ENCODE measurements at places on chromosomes 7 and 10.

- no peak for DNase-seq
Measured at GRCh38 chr10:36332926-36333325, 690.8 kb upstream of the FZD8 start.

- DNase-seq: no peak
Measured at GRCh38 chr10:103824281-103824680, 31.1 kb downstream of the SH3PXD2A start.

DNA sequence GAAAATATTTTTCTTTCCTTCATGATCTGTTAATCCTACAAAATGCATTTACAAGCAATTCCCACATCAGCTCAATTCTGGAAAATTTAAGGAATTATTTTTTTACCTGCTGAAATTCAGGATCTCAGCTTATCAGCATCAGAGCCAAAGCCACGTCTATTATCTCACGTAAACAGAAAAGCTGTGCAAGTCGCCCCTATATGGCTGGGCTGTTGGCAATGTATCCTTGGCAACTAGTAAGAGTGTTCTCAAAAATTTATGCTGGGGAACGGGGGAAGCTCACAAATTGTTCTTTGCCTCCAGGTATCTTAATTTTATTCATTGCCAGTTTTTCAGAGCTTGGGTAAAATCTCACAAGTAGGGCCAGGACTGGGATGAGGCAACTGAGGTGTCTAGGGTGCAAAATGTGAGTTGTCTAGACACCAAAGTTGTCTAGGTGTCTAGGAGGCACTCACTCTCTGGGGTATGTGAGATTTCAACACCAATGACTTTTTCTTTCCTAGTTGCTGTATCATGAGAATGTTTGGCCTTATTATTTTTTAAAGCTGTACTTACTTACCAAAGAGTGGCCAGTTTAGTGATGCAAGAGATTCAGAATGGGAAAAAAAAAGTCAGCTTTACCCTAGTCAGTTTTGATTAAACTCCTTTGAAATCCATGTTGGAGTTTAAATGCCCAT, 5.1 kb downstream of the GSTO2 start:
- no peak for DNase-seq

DNA sequence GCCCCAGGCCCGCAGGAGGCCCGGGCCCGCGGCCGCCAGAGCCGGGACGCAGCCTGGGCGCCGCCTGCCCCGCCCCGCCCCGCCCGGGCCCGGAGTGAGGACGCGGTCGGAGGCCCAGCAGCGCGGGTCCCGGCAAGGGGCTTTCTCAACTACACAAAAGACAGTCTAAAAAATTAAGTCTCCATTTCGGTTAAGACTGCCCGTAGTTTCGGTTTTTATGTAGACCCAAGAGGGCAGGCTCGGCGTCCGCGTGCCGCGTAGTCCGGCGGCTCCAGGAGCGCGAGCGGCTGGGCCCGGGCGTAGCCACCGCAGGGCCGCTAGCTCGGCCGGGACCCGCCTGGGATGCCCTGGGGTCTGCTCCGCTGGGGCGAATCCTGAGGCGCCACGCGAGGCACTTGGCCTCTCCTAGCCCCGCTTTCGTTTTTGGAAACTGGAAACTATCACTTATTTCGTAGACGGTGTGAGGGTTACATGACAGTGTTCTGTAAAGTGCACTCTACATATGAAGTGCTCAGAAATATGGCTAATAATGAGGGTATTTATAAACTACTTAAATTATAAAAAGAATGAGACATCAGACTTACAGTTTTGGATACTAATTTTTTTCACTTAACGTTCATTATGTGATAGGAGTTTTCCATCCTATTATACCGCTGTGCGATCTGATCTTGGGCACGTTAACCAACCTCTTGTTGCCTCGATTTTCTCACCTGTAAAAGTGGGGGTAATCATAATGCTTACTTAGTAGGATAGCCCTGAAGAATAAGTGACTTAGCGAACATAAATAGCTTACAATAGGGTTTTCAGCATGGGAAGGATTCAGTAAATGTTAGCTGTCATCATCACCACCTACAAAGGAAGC, 573 bp downstream of the BLVRA start:
- DNase-seq: no peak

- no peak for DNase-seq
Measured at GRCh38 chr10:48970654-48971053, 31.0 kb upstream of the LRRC18 start.

DNA sequence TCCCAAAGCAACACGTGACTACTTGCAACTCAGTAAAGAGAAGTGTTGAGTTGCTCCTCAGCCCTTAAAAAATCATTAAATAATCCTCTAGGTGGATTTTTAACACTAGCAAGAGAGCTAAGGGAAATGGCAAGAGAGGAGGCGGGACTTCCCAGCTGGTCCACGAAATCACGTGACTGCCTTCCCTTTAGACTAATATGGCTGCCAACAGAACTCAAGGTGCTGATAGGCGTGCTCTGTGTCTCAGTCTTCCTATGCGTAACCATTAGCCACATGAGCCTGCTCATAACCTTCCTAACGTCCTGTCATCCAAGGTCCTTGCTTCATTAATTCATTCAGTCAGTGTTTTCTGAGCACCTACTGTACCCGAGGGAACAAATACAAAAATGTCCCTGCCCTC, 66.0 kb downstream of the RSU1 start:
- no peak for DNase-seq

- no peak for DNase-seq
Measured at GRCh38 chr10:24834869-24835268, 111.2 kb upstream of the ARHGAP21 start.

DNA sequence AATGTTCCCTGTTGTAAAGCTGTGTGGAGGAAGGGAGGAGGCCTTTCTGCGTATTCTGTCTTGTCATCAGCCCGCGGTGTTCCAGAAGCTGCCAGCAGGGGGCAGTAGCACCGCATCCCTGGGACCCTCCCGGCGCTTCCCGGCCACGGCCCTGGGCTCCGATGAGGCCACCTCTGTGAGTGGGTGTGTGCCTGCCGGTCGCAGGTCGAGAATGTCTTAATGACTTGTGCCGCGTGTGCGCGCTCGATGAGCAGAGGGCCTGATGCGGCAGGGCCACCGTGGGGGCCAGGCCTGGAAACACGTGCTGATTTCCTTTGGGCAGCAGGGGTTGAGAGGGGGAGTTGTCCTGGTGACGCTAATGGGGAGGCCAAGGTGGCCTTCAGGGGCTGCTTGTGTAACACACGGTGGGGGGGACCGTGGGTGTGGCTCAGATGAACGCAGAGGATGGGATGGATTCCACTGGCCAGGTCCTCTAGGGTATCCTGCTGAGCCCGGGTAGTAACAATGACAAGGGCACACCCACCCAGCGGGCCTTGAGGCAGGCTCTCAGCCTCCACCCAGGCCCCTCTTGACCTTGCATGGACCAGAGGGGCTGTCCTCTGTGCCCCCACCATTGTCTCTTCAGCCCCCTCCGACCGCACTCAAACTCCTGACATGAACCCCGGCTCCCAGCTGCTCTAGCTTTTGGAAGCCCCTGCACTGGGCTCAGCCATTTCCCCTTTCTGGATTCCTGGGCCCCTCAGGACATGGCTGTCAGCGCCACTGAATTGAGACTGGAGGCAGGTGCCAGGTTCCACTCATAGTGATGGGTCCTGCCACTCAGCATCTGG, 135.9 kb upstream of the PODXL start:
- peak; percentile 84 for DNase-seq

- DNase-seq: no peak
Measured at GRCh38 chr10:24452030-24452429, 243.1 kb downstream of the KIAA1217 start.

- DNase-seq: no peak
Measured at GRCh38 chr7:18570890-18571478, 75.4 kb downstream of the HDAC9 start.

DNA sequence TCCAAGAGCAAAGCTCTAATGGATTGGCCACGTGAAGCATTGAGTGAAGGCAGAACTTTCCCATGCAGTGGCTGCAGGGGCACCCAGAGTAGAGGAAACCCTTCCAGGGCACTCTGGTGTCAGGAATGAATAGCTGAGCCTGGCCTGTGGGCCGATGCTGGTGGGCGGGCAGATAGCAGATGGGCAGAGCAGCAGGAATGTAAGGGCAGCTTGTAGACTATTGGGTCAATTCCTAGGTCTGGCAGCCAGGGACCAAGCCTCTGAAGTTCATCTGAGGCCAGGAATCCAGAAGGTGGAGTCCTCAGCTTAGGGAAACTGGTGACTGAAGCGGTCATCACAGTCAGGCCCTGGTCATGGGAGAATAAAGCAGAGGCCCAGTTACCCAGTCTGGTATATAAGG, 115.4 kb downstream of the TMEM178B start:
- DNase-seq: no peak

DNA sequence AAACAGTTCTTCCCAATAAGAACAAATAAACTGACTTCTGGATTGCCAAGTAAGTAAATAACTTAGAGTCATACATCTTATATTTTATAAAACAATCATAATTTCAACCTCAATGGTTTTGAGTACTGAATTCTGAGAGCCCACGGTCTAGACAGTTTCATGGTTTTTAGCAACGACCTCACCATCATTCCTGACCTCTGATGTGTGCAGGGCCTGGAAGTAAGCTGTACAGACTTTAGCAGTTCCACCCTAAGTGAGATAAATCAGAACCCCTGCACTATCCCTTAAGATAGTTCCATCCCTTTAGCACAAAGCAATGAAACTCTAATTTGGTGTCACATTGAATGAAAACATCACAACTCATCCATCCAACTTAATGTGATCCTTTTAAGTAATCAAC, 86.0 kb downstream of the NEBL start:
- no peak for DNase-seq

- no peak for DNase-seq
Measured at GRCh38 chr7:28669330-28669729, 257.0 kb downstream of the CREB5 start.

DNA sequence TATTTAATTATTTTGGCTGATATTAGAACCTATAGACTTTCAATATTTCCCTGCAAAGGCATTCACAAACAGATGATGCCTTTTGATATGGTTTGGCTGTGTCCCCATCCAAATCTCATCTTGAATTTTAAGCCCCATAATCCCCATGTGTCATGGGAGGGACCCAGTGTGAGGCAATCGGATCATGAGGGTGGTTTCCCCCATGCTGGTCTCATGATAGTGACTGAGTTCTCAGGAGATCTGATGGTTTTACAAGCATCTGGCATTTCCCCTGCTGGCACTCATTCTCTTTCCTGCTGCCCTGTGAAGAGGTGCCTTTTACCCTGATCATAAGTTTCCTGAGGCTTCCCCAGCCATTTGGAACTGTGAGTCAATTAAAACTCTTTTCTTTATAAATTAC, 9.3 kb upstream of the PNLIPRP3 start:
- DNase-seq: no peak

GRCh38 chr7:110977127-110977737, 113.7 kb upstream of the LRRN3 start:
- DNase-seq: no peak

DNA sequence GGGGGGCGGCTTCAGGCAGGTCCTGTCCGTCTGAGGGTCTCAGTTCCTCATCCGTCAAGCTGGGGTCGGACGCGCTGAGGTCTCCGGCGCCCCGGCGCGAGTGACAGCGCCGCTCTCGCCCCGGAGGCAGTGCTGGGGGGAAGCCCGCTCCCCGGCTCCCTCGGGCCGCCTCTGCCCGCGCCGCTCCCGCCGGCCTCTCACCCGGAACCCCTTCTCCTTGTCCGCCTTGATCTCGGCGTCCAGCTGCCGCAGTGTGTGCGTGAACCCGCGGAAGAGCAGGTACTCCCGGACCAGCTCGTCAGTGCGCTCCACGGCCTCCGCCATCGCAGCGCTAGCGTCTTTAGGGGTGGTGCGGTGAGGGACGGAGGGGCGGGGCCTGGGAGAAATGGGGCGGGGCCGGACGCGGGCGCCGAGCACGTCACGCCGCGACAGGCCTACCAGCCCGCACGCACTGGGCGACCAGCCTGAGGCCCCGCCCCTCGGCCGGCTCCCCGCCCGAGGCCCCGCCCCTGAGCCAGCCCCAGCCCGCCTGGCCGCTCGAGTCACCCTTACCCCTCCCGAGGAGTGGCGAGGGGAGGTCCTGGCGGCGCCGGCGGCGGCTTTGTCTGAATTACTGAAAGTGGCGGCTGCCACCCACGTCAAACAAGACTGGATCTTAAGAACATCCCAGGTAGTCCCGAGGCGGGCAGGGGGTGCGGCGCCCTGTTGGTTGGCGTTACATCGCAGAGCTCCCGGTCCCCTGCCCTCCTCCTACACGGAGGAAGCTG, at the start of gene WDR91:
Gene WDR91 (minus strand): TSS at position 348 of the 767 bp plus-strand sequence. CDS start 24 bp downstream, at position 324.
- DNase-seq: peak; percentile 54

Measured in iPS DF 6.9 (cell line).